Cardiac muscle cell (in vitro differentiated cells and primary cell): ENCODE measurements at places on chromosomes 2 and 18.

- no peak for DNase-seq
Observed at GRCh38 chr2:43326101-43326825, 99.9 kb upstream of the ZFP36L2 start.

- no peak for DNase-seq
Observed at GRCh38 chr2:106080959-106081358, 113.1 kb downstream of the UXS1 start.

- peak; percentile 90 for DNase-seq
Observed at GRCh38 chr2:19235308-19235707, 123.1 kb downstream of the OSR1 start.

DNA sequence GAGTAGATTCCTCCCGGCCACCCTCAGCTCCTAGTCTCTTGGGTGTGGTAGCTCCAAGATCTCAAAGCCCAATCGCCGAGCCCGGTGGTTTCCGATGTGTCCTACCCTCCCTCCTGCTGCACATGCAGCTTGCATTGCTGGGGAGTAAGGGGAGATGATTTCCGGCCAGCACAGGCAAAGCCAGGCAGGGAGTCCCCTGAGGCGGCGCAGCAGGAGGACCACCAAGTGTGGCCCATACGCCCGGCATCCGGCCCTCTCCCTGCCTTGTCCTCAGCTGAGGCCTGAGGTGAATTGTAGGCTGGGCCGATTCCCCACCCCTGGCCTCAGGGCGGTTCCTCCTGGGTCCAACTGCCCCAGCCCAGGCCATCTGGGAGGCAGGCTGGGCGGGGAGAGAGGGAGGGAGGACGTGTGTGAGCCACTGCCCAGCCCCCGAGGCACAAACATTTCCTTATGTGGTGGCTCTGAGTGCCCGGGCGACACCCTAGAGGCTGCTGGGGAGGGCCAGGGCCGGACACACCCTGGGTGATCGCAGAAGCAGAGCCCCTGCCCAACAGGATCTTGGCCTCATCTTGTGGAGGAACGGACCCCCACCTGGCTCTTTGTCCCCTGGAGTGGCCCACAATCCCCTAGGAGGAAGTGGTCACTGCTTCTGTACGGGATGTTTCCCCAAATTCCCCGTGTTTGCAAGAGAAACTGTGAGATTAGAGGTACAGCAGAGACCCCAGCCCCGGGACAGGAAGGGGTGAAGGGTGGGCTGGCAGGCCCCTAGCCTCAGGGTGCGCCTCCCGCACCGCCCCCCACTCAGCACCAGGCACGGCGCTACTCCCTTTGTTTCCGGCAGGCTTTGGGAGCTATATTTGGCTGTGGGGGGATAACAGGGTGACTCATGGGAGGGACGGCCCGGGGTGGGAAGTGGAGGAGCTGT is 41.9 kb upstream of the PTMA start:
- DNase-seq = peak; percentile 98

GRCh38 chr18:78632111-78632541 is 347.5 kb upstream of the SALL3 start:
- no peak for DNase-seq

- no peak for DNase-seq
Observed at GRCh38 chr2:9219027-9219445, 12.4 kb downstream of the ASAP2 start.

DNA sequence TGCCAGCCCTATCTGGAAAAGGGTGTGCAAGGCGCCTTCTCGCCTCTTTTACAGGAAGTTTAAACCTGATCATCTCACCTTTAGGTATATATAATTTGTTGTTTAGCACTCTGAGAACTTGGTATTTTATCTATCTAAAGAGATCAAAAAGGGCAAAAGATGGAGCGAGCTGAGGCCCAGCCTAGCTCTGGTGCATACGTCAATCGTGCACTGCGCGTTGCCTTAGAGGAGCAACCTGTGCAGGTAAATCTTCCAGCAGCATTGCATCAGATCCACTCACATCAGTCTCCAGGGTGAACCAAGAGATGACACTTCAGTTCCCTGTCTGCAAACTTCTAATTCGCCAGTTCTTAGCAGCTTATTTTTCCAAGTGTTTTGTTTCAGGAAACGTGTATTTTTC is 15.4 kb downstream of the BCL11A start:
- no peak for DNase-seq

DNA sequence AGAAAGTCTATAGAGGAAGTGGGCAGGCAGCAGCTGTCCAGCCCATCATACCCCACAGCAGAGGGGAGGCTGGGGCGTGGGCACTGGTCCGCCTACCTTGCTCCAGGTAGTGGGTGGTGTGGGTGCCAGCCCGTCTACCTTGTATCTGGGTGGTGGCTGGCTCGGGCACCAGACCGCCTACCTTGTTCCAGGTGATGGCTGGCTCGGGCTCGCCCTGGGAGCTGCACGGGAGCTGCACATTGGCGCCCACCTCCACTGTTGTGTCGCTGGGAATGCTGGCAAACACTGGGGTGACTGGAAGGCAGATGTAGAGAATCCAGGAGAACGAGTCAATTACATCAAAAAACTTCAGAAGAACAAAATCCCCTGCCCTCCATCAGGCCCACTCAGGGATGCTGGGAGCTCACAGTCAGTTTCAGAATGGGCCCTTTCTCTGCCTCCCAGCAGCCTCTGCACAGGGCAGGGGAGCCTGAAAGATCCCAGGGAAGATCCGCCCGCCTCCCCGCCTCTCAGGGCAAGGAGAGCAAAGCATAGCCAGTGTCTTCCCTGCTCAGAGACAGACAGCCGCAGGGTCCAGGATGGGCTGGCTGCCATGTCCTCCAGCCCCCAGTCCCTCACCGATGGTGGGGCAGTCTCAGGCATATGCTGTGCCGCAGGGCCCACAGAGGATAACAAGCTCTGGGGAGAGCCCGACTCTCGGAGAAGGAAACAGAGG is 82.3 kb downstream of the PXDN start:
- DNase-seq = no peak

GRCh38 chr2:15040429-15041084 is 408.0 kb downstream of the LRATD1 start:
- no peak for DNase-seq
